ENCODE measurements at places on chromosomes 13 and 19.

- no peak for DNase-seq
Measured at GRCh38 chr19:5559804-5560133, 8.0 kb downstream of the TINCR start.

- DNase-seq = no peak
Measured at GRCh38 chr13:100209857-100210825, 121.2 kb downstream of the PCCA start.

DNA sequence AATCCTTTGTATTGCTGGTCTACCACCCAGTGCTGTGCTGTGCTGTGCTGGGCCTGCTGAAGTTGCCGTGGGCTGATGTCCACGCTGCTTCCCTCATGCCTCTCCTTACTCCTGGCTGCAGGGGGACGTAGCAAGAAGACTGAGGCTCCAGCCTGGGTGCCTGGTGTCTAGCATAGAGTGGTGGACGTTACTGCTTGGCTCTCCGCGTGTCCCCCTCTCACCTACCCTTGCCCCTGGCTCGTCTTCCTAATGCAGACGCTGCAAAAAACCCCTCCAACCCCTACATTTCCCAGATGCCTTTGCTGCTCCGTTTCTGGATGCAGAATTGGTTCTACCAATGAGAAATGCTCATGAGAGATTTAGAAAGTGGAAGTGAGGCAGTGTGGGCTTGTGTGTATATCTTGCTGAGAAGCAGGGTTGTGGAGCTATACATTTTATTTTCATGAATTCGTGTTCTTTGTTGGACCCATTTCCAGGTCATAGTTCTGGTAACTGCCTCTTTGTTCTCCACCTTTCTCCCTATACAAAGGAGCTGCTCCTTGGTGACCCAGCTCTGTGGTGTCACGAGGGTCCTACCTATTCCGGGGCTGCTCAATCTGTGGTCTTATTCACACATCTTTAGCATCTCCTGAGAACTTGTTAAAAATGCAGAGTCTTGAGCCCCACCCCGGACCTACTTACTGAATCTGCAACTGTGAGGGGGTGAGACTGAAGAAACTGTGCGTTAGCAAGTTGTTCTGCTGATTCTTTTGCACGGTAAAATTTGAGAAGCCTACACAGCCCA is 7.9 kb upstream of the DENND1C start:
- peak; percentile 15 for DNase-seq

- no peak for DNase-seq
Measured at GRCh38 chr19:55305983-55306562, 19.1 kb downstream of the TMEM150B start.

GRCh38 chr13:94394723-94395122 is 84.8 kb downstream of the DCT start:
- DNase-seq = no peak

GRCh38 chr19:49579947-49580263 is 451 bp downstream of the NOSIP start:
- no peak for DNase-seq

- DNase-seq = no peak
Measured at GRCh38 chr13:101291646-101292515, 124.4 kb downstream of the NALCN start.

GRCh38 chr19:56619121-56619520 is 23.8 kb upstream of the SMIM17 start:
- DNase-seq = no peak

DNA sequence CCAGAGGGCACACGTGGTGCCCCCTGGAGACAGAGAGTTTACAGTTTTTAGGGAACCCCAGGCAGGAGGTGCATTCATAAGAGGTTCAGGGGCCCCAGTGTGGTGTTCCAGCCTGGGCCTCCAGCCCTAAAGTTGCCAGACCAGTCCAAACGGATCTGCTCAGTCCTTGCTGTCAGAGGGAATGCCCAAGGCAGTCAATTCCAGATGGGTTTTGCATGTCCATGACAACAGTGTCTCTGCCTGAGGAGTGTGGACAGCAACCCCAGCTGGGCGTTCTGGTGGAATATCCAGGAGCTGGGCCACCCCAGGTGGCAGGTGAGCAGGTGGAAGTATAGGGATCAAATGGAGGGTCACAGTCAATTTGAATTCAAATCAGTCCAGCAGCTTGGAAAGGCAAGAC is 25.3 kb downstream of the FBXO27 start:
- DNase-seq = no peak

DNA sequence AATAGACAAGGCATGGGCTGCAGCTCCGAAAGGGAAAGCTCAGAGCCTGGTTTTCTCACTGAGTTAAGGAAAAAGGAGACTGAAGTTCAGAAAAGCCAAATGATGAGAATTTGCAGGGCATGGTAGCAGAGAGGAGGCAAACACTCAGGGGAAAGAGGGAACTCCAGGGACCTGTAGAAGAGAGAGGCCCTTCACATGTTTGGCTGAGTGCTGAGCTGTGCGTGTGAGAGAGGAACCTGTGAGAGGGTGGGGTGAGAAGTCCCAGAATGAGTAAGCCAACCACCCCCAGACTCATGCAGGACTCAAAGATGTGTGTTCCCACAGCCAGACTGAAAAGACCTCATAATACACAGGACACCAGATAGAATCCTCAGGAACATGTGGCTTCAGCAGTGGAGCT is 2.8 kb upstream of the CRYL1 start:
- DNase-seq = peak; percentile 27

DNA sequence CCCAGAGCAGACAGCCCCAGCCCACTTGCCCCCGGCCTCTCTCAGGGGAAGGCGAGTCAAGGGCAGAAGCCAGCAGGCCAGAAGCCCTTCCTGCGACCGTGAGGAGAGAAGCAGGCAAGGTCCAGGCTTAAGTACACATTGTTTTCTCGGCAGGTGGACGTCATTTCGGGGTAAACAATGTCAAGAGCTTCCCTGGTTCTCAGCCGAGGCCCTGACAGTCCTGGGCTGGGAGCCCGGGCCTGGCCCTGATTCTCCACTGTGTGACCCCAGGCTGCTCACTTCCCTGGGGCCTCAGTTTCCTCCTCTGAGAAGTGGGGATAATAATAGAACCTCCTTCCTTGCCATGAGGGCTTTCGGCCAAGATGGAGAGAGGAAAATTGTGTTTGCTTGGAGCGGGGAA is 19.4 kb downstream of the PLVAP start:
- no peak for DNase-seq

DNA sequence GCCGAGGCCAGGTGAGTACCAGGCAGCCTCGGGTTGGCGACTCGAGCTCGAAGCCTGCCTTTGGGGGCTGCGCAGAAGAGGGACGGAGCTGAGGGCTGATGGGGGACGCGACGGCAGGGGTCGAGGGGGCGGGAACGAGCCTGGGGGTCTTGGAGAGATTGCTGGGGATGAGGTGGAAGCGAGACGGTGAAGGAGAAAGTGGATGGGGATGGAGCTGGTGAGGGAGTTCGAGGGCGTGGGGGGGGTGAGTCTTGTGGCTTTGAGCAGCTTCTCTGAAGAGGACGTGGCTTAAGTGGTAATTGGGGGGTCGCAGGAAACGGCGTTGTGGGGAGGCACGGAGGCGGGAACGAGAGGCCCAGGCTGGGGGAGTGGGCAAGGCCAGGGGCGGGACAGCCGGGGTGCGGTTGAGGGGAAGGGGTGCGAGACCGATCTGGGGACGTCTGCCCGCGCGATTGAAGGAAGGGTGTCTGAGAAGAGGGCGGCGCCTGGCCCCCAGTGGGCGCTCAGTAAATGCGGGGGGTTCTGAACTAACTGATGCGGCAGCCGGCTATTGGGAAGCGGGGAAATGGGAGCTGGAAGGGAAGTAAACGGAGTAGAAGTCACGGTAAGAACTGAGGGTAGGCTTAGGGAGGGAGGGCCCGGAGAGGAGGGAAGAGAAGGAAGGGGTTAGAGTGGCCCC is 426 bp downstream of the MYO9B start:
- DNase-seq = peak; percentile 54

- no peak for DNase-seq
Measured at GRCh38 chr13:58085819-58086218, 454.3 kb downstream of the PCDH17 start.

- DNase-seq = no peak
Measured at GRCh38 chr19:30848636-30849425, 476.6 kb downstream of the ZNF536 start.

DNA sequence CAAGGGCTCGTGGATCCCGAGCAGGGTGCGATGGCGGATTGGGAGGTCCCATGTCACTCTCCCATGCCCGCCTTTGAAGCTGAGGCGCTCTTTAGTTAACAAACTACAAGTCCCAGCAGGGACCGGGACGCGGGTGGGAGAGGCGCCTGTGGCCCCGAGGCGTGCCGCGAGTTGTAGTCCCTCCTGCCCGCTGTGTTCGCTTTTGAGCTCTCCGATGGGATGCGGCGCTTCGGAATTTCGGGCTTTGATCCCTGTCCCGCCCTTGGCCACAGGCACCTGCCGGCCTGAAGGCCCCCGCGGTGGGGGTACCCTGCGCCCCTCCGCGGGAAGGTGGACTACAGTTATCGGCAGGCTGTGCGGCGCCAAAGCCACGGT is 11.0 kb downstream of the CYTH2 start:
- DNase-seq = peak; percentile 40

DNA sequence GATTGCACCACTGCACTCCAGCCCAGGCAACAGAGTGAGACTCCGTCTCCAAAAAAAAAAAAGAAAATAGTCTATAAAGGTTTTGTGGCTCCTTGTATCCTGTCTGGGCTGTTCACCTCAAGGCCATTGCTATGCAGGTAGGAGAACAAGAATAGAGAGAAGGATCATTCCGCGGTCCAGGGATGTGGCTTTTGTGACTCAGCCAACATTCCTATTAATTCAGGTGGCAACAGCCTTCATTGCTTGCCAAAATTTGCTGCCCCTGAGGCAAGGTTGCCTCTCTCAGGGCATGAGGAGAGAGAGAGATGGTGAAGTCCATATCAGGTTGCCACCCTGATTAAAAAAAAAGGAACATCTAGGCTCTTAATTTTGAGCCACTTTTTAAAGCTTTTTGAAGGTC is 8.0 kb downstream of the ZNF551 start:
- no peak for DNase-seq

- DNase-seq = no peak
Measured at GRCh38 chr19:12345197-12345596, 11.8 kb upstream of the ZNF563 start.

- no peak for DNase-seq
Measured at GRCh38 chr19:56089344-56089743, 31.8 kb downstream of the ZNF787 start.

GRCh38 chr13:47144782-47145181 is 247.9 kb upstream of the HTR2A start:
- no peak for DNase-seq

DNA sequence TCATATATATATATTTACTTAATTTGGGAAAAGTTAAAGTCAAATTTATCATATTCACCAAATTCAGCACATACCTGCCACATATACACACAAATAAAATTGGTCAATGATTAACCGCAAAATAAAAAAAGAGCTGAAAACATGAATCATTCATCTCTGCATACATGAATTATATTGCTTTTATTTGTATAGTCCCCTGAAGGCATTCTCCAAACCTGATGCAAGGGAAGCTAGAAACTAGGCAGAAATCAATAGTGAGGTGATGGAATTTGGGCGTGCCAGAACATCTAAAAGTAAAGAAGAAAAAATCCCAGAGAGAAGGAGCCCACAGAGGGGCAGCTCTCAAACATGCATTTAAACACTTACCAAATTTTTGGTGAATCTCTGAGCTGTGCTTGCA is 60.1 kb downstream of the UFM1 start:
- DNase-seq = no peak

DNA sequence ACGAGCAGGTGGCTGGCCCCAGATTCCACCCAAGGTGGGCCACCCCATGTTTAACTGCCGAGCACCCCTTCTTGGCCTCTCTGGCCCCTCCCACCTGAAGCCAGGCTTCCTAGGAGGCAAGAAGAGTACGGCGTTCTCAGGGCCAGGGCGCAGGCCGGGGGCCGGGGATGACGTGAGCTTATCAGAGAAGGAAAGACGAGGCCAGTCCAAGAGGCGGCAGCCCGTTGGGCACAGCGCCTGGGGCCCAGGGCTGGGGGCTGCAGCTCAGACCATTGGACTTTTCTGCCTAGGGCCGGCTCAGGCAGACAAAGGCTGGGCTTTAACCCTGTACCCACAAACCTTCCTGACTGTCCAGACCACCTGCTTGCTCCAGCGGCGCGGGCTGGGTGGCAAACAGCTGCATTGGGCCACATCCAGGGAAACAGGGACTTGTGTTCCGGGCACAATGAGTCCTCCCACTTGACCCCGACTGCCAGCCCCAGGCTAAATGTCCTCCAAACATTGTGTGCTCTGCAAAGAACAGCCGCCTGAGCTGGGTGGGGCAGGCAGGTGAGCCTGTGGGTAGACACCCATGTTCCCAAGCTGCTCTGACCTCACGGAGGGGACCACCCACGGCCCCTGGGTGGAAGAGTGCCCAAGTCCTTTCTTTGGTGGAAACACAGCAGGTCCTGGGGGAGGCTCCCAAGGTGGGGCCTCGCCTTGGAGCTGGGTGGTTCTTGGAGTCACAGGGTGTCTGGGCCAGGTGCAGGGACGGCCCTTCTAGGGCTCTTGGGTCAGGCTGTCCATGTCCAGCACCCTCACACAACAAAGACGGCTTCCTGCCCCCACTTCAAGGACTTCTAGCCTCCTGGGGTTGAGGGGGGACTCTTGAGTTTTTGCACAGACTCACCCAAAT is 21.9 kb downstream of the COMP start:
- no peak for DNase-seq

DNA sequence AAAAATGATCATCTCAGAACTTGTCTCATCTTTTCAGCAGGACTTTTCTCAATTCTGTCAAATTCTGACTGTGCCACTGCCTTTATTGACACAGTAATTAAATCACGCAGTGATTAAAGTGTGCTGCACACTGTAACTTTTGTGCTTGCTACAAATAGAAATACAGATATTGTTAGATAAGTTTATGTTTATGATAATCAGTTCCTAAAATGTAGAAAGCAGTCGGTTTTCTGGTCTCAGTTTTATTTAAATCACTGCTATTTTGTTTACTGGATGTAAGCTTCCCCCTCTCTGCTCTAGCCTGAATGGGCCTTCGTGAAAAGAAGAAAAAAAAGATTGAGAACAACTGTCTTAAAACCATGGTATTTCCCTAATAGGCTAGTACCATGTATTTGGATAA is 258.8 kb upstream of the STARD13 start:
- DNase-seq = no peak

DNA sequence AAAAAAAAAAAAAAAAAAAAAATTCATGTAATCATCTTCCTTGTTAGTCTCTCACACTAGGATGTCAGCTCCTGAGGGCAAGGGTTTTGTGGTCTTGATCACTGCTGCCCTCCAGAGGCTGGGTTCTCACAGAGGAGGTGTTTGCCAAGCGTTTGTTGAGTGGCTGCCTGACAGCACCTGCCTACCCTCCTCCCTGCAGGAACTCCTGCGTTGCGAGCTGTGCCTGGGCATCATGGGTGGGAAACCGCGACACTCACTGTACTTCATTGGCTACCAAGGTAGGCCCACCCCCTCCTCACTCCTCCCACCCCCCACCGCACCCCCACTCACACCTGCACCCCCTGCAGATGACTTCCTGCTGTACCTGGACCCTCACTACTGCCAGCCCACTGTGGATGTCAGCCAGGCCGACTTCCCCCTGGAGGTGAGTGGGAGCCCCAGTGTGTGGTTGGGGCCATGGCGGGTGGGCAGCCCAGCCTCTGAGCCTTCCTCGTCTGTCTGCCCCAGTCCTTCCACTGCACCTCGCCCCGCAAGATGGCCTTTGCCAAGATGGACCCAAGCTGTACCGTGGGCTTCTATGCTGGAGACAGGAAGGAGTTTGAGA is 8.1 kb downstream of the ATG4D start:
- DNase-seq = peak; percentile 77

GRCh38 chr13:24038405-24038804 is 122.1 kb upstream of the SPATA13 start:
- peak; percentile 21 for DNase-seq

All from activated naive CD4-positive, alpha-beta T cell treated with anti-CD3 and anti-CD28 coated beads for 36 hours (primary cell).